ENCODE measurements at places on chromosomes 6 and 20.
A peak's percentile ranks its signal among the peaks of the same experiment; 100 is the strongest.

DNA sequence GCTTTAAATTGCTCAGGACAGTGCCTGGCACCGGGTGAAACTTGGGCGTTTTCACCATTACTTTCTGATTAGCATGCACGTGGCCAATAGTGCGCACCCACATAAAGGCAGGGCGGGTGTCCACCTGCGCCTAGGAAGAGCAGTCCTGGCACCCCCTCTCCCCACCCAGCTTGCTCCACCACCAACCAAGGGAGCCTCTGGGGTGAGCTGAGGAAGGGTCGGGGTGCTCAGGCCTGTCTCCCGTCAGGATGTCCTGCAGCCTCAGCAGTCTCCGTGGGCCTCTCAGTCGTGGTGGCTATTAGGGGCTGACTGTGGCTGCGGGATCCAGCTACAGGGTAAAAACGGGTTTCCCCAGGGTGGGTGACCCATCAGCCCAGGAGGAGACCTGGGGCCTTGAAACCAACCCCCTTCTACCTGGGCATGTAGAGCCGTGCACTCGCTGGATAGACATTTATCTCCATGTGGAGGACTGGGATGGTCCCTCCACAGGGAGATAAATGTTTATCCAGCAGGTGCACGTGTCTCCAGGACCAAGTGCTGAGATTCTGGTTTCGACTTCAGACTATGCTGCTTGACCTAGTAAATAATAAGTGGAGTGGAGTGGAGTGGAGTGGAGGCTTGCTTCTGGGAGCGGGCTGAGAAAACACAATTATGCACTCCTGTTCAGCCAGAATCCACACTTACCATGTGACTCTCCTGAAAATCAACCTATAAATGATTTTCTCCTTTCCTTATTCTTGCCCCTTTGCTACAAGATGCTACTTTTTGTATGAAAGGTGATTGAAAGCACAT lies 91.1 kb downstream of the ZDHHC14 start:
- DNase-seq = no peak

DNA sequence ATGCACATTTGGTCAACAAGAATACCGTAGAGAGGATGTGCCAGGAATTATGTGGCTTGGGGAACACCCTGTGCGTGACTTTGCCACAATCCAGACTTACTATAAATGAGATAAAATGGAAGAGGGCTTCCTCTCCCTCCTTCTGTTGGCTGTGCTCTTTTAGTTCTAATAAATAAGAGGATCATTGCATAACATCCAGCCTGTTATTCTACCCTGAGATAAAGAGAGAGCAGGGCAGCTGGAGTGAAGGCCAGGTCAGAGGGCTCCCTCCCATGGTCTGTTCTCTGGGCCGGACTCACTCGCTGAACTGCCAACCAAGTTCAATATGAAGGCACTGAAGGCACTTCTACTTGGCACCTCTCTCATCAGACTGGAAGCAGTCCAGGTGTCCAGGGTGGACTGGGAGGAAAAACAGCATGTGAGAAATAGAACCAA lies 91.7 kb downstream of the MTFR2 start:
- no peak for DNase-seq

DNA sequence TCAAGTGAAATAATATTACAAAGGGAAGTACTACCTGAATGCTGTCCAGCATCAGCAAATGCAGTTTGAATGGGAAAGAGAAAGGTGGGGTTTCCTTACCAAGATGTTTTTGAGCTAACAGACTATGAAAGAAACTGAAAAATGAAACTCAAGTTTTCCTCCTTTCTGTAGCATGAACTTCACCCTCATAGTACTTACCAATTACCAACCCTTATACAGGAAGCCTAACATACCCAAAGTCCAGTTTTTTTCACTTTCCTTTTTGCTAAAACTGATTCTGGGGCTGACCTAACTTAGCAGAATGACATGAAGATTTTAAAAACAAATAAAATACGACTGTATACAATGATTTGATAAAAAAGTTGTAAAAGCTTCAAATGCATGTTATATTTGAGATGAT lies 5.2 kb downstream of the ZNFX1 start:
- DNase-seq = no peak

DNA sequence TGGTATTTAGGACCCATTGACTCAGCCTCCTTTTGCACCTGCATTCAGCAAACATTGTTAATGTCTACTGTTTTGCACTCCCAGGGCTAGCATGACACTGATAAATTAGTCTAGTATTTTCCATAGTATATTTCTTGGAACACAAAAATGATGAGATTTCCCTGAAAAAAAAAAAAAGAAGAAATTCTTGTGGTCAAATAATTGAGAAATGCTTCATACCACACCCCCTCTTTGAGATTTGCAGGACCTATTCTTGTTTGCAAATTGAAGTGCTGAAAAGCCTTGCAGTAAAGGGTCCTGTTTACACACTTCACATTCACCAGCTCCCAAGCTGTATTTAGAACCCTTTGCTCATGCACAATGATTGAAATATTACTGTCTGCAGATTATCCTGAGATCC lies 36.3 kb upstream of the CLIC5 start:
- no peak for DNase-seq

GRCh38 chr20:12057778-12058177 lies 140.1 kb downstream of the BTBD3 start:
- no peak for DNase-seq

- DNase-seq = peak; percentile 21
Observed at GRCh38 chr6:71420693-71421328, 132.2 kb downstream of the OGFRL1 start.

GRCh38 chr6:149895048-149895590 lies 2.8 kb downstream of the RAET1E start:
- DNase-seq = no peak

- DNase-seq = no peak
Observed at GRCh38 chr6:119071576-119071975, 6.9 kb downstream of the FAM184A start.

DNA sequence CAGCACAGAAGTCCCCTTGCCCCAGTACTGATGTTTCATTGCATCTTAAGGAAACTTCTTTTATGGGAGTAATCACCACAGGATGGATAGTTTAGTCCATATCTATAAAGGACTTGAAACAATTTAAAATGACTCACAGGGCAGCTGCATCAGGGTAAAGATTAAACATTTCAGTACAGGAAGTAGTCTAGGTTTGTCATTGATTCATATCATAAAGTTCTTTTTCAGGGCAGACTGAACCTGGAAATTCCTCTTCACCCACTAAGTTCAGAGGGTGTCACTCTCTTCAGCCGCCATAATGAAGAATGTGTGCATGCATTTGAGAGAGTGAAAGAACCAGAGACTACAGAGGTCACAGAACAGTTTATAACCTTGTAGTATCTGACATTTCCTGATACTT lies 296.3 kb upstream of the JAG1 start:
- no peak for DNase-seq

DNA sequence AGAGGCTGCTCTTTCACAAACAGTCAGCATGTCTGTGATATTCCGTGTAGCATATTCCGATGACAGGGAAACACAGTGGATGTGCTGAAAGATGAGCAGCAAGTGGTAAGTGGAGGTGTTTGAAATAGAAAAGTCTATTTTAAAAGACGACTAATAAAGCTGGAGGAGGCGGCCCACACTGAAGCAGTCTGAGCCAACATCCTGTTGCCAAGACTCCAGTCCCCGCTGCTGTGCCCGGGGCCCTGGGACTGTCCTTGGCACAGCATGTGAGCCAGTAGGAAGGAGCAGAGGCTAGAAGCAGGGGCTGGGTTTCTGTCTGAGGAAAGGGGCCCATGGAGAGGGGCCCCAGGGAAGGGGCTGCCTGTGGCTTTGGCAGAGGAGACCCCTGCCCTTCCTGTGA lies 351.5 kb upstream of the CHD6 start:
- DNase-seq = no peak

DNA sequence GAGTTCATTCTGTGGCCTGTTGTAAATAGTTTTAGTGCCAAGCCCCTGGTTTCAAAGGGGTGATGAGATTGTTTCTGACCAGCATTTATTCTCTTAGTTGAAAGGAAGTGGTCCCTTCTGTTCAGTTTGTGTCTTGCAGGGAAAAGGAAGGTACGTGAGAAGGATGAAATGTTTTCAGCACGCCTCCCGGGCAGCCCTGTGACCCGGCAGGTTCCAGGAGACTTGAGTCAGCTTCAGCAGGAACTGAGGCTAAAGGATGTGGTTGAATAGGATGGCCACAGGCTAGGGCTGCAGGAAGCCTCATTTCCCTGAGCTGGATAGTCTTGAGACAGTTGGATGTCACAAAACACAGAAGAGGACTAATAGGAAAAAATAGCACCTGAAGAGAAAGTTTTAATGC lies 132.4 kb upstream of the SYNDIG1 start:
- DNase-seq = no peak

- no peak for DNase-seq
Observed at GRCh38 chr6:151004383-151005024, 139.0 kb downstream of the MTHFD1L start.

GRCh38 chr20:41643504-41643938 lies 25.3 kb upstream of the CHD6 start:
- no peak for DNase-seq

GRCh38 chr6:151695156-151695555 lies 112.3 kb upstream of the ESR1 start:
- DNase-seq = no peak

DNA sequence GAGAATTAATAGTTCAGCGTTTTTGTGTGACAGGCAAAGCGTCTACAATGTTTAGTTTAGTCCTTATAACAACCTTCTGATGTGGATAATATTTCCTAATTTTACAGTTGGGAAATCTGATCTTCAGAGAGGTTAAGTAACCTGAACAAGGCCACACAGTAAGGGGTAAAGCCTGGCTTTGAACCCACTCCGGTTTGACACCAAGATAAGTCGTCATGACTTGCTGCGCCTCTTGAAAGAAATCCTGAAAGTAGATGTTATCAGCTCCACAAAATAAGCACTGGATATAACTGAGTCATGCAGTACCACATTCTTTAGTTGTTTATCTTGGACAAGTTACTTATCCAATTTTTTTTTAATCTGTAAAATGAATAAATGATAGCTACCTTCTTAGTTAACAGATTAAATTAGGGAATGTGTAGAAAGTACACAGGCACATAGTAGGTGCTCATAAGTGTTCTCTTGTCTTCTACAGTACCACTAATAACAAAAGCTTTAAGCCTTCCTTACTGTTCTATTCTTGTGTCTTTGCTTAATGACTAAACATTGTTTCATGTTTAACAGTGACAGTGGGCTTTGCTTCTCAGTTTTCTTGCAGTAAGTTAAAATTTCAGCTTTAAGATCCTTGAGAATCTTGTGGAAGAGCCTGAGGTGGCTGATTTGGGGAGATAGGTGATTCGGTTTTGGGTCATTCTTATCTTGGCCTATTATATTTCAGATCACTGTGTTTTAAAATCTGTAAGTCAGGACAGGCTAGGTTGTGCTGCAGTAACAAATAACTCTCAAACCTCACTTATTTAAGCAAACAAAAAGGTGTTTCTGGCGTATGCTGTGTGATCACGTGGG lies 2.1 kb downstream of the HIVEP1 start:
- DNase-seq = no peak

DNA sequence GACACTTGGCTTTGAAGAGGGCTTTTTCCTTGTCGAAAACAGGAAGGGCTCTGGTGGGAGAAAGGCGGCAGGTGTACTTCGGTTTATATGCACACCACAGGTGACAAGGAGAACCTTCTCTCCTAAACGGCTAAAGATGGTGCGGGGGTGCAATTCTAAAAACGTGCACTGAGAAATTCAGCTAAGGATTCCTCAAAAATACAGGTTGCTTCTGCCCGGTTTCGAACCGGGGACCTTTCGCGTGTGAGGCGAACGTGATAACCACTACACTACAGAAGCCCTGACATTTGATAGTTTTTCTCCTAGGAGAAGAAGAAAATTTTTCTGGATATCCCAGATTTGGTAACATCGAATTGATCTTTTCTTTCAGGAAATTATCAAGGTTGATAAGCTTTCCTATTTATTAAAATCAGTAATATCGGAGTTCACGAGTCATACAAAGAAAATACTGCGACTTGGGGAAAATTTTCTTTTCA lies 32.0 kb downstream of the POM121L2 start:
- DNase-seq = peak; percentile 42

DNA sequence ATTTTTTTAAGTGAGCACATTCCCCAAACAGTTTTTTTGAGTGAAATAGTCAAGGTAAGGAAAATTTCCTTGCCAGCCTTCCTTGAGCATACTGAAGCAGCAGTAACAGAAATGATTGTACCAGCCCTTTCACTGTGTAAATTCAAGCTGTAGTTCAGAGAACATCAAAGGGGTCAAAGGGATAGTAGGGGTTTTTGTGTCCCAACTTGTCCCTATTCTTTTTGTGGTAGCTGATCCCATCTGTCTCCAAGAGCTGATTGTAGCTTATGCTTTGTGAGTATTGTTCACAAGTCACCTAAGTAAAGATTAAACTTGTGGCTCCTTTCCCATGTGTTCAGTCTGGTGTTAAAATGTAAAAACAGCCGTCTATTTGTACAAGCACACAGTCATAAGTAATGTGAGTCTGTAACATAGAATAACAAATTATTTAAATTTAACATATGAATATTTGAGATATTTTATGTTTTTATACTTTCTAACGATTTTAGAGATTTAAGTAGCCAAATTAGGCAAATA lies 185.0 kb downstream of the CENPW start:
- DNase-seq = no peak

- DNase-seq = no peak
Observed at GRCh38 chr6:37552267-37552666, 52.6 kb upstream of the CCDC167 start.

DNA sequence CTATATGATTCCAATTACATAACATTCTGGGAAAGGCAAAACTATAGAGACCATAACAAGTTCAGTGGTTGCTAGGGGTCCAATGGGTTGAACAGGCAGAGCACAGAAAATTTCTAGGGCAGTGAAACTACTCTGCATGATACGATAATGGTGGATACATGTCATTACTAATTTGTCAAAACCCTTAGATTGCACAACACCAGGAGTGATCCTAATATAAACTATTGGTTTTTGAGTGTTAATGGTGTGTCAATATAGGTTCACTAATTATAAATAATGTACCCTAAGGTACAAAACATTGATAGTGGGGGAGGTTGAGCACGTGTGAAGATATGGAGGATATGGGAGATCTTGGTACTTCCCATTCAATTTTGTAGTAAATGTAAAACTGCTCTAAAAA lies 42.4 kb upstream of the PLN start:
- no peak for DNase-seq

Measured in activated T-cell treated with anti-CD3 and anti-CD28 coated beads for 48 hours (primary cell).